Hematopoietic multipotent progenitor cell treated with erythropoietin and hydrocortisone succinate and interleukin-3 and kit ligand, for 17 days (in vitro differentiated cells): ENCODE measurements at places on chromosomes 11 and 22.

DNA sequence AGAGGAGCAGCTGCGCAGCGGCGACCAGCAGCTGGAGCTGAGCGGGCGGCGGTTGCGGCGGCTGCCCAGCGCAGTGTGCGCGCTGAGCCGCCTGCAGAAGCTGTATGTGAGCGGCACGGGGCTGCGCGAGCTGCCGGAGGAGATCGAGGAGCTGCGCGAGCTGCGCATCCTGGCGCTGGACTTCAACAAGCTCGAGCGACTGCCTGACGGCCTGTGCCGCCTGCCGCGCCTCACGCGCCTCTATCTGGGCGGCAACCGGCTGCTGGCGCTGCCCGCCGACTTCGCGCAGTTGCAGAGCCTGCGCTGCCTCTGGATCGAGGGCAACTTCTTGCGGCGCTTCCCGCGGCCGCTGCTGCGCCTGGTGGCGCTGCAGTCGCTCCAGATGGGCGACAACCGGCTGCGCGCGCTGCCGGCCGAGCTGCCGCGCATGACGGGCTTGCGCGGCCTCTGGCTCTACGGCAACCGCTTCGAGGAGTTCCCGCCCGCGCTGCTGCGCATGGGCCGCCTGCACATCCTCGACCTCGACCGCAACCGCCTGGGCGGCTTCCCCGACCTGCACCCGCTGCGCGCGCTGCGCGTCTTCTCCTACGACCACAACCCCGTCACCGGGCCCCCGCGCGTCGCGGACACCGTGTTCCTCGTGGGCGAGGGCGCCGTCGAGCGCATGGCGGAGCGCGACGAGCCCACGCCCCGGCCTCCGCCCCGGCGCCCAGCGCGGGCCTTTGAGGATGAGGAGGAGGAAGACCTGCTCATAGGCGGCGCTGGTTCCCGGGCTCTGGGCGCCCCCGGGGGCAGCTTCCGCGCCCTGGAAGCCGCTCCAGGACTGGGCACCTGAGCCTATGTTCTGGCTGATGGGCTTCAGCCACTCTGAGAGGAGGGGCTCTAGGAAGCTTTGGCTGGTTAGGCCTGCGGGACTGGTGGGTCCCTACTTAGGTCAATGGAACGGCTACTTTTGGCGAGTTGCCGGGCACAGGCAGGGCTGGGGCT lies 787 bp downstream of the LRRC10B start:
- DNase-seq, result no peak

DNA sequence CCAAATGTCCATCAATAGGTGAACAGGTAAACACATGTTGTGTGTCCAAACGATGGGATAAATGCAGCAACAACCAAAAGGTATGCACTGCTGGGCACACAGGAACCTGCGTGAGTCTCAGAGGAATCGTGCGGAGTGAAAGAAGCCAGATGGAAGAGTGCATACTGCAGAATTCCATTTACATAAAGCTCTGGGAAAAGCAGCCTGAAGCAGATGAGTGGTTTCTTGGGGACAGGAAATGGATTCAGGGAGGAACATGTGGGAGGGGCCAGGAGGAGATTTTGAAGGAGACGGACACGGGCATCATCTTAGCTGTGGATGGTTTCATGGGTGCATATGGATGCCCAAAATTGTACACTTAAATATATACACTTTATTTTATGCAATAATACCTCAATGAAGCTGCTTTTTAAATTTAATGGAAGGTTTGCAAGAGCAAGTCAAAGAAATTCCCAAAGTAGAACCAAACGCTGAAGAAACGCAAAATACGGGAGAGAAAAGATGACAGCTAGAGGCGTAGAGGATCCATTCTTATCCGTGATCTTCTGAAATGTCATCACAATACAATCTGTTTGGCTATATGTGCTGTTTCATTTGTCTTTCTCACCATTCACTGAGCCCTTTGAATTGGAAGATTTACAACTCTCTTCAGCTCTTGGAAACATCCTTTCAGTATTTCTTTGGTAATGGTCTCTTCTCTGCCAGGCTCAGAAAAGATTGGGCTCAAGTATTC lies 24.5 kb downstream of the ST14 start:
- no peak for DNase-seq

DNA sequence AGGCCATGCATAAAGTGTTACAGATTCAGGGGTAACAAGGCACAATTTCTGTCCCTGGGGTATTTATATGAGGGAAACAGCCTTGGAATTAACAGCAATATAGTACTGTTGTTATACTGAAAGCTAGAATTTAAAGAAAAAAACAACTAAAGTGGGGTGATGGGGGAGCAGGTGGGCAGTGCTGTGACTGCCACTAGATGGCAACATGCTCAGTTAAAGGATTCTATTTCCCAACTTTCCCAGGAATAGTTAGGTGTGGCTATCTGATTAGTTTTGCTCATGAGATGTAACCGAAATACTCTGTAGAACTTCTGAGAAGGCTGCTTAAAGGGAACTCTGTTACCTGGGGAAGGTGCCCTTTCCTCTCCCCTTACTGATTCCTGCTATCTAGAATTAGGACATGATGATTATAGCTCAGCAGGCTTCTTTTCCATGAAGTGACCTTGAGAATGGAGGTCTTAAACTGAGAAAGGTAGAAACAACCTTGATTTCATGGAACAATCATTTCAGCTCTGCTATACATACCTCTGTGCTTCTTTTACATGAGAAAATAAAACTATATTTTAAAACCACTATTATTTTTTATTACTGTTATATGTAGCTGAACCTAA lies 102.6 kb downstream of the RELT start:
- DNase-seq, result no peak

DNA sequence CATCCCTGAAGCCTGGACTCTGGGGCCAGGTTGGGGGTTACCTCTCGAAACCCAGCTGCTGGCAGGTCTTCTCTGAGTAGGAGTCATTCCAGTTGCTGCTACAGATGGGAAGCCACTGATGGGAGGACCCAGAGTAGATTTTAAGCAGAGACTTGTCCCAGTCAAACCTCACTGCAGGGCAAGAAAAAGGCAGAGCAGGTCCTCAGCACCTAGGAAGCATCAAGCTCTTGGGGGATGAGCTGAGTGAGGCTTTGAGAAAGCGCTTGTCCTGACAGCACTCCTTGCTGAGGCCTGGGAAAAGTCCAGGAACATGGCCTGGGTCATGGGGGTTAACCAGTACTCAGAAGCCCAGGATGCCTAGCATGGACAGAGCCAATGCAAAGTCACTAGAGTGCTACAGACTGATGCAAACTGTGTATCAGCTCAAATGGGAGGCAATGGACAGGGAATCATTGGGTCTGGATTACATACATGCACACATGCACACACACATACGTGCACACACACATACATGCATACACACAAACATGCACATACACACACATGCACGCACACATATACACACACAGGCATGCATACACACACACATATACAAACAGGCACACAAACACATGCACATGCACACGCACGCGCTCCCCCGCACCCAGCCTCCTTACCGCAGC lies 15.3 kb downstream of the TMPRSS13 start:
- no peak for DNase-seq

- no peak for DNase-seq
These were observed 7.0 kb upstream of the SH3BP1 start for GRCh38 chr22:37632174-37633088.

- no peak for DNase-seq
These were observed 81.9 kb upstream of the RASSF10 start for GRCh38 chr11:12927221-12927620.

- no peak for DNase-seq
These were observed 116.0 kb upstream of the TOP3B start for GRCh38 chr22:22098457-22099193.

GRCh38 chr11:67630943-67631331 lies 1.2 kb upstream of the NUDT8 start:
- no peak for DNase-seq

- no peak for DNase-seq
These were observed 30.7 kb upstream of the CLDN5 start for GRCh38 chr22:19554834-19555404.

GRCh38 chr11:113481226-113481625 lies 6.0 kb upstream of the DRD2 start:
- DNase-seq, result no peak

- DNase-seq, result no peak
These were observed 10.6 kb downstream of the EIF3M start for GRCh38 chr11:32594272-32594671.

DNA sequence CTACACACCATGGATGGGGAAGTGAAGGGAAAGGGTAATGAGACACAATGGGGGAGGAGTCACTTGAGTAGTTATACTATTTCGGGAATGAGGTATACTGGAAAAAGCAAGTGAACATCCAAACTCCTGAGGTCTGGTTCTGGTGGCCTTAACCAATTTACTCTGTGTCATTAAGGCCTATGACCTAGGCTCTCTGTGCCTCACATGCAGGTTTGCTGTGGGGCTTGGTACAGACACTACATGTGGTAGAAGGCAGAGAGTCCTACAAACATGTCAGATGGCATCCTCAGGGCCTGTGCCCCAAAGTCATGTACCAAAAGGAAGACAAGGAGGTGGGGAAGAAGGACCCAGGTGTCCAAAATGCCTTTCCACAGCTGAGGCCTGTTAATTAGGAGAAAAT lies 98.9 kb downstream of the TRIM29 start:
- DNase-seq, result no peak

DNA sequence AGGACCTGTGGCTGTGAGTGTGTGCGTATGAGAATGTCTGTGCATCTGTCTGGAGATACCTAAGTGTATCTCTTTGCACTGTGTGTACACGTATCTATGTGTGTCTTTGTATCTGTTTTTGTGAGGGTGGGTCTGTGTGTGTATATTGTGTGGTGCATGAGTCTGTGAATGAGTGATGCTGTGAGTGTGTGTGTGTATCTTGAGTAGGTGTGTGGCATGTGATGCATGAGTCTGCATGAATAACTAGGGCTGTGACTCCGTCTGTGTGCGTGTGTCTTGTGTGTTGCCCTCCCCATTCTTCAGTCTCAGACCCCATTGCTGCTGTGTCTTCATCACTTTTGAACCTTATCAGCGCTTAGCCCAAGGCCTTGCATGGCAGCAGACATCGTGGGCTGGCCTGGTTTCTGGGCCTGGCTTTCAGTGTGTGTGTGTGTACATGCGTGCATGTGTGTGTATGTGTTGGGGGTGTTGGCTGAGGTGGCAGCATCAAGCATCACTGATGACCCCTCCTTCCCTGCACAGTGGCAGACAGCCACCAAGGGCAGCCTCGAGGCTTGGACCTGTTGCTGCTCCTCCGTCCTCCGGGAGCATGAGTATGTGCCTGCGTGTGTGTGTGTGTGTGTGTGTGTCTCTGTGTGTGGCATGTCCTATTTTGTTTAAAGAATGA lies 1.4 kb downstream of the SGSM1 start:
- no peak for DNase-seq

DNA sequence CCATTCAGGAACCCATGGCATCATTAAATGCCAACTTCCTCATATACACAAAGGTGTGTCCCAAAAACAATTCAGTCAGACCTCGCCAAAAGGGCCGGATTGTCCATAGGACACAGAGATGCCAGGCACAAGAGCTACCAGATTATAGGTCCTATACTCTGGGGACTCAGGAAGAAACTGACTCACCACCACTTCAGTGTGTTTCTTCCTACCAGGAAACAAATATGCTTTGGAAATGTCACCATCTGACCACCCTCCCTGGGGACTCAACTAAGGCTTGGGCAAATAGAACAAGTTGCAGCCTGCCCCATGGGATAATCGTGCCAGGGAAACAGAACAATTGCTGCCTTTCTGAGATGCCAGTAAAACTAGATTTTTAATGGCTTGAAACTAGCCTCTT lies 11.7 kb downstream of the POU2AF3 start:
- no peak for DNase-seq

GRCh38 chr11:78715639-78716311 lies 141.1 kb upstream of the NARS2 start:
- peak; percentile 22 for DNase-seq

- no peak for DNase-seq
These were observed 16.7 kb upstream of the PISD start for GRCh38 chr22:31678748-31679147.

- DNase-seq, result no peak
These were observed 148.0 kb downstream of the CTTN start for GRCh38 chr11:70546191-70546940.

- no peak for DNase-seq
These were observed 16.9 kb upstream of the ARHGEF17 start for GRCh38 chr11:73291196-73291595.

DNA sequence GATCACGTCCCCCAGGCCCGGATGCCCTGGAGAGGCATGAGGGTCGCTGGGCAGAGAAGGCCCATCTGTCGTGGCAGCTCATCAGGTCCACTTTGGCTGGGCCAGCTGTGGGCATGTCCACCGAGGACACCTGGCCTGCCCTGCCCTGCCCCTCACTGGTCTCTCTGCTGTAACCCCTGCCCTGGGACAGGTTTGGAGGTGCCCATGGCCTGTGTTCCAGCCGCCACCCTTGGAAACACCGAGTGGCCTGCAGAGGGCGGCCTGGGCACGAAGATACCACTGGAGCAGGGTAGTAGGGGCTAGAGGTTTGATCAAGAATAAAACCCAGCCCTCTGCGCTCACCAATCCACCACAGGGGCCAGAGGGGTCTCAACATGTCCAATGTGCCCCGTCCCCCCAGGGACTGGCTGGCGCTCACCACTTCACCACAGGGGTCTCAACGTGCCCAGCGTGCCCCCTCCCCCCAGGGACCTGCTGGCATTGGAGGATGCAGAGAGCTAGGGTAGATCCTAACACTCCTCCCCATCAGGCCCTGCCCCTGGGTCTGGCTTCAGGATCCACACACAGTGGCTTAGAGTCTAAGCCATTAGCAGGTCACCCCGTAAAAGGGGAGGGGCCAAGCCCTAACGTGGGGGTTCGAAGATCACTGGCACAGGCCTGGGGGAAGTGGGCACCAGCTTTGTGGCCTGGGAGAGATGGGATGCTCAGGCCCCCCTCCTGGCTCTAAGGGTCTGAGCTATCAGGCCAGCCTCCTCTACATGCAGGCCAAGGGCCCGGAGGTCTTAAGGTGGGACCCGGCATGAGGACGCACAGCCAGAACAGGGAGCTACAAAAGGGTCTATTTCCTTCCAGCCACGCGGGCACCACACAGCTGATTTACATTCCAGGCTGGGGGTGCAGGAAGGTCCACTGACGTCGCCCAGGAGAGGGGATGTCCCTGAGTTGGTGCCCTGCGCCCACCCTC lies 1.3 kb upstream of the HDAC10 start:
- DNase-seq, result no peak

DNA sequence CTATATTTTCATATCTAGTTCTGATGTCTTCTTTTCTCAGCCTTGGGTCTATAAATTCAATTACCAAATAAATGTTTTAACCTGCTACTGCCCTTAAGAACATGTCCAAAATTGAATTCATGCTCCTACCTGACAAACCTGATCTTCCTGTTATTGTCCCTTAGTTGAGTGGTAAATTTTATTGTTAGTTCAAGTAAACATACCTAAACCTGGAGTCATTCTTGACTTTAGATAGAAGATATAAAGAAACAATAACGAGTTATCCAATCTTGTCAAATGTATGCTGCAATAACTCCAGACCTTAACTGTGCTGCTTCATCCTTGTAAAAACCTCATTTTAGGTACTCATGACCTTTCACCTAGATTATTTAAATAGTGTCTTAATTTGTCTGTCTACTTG lies 34.6 kb upstream of the SC5D start:
- no peak for DNase-seq
